ENCODE measurements at places on chromosomes 16 and 17.
A peak's percentile ranks its signal among the peaks of the same experiment; 100 is the strongest.

DNA sequence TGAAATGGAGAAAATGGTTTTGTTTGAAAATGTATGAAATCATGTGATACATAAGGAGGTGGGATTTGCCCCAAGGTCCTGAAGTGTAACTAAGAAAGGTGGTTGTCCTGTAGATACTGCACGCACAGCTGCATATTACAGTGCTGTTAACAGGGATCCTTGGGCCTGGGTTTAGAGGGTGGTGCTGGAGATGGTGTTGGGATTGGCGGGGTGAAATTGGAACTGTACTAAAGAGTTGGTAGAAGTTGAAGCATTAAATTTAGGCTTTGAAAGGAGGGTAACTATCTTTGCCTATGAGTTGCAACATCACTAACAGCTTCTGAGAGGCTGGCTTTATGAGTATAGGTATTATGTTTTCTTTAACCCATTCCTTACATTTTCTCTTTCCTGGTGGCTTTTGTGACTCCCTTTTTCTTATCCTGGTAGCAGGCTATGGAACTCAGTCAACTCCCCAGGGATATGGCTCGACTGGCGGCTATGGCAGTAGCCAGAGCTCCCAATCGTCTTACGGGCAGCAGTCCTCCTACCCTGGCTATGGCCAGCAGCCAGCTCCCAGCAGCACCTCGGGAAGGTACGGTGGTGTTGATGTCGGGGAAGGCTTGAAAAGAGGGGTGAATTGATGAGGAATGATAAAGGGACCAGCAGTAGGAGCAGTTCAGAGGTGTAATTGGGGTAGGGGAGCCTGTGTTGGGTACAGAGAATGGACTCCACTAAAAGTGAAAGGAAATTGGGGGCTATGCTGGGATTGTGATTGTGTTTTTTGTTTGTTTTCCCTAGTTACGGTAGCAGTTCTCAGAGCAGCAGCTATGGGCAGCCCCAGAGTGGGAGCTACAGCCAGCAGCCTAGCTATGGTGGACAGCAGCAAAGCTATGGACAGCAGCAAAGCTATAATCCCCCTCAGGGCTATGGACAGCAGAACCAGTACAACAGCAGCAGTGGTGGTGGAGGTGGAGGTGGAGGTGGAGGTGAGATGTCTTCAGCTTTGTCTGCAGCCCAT is 3.8 kb downstream of the FUS start:
- no peak for DNase-seq

DNA sequence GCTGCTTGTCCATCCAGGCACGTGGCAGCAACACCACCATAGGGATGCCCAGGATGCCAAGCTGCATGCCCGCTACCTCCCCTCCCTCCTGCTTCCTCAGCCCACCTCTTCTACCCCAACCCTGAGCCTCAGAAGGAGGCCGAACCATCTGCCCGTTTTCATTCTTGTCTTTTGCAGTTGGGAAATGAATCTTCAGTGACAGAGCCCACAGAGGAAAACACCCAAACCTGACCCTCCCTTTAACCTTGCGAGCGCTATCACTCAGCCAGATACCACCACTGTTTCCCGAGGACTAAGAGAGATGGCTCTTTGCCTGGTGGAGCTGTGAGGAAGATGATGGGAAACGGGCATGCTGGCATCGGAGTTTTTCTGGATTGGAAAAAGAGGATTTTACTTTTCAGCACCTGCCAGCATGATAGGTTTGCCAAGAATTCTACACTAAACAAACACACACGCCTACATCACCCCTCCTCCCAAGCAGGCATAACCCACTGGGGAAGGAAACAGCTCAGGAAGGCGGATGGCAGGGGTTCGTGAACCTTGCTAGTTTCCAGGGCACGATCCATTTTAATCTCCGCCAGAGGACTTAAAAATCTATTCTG is 457.4 kb downstream of the SLC39A11 start:
- no peak for DNase-seq

DNA sequence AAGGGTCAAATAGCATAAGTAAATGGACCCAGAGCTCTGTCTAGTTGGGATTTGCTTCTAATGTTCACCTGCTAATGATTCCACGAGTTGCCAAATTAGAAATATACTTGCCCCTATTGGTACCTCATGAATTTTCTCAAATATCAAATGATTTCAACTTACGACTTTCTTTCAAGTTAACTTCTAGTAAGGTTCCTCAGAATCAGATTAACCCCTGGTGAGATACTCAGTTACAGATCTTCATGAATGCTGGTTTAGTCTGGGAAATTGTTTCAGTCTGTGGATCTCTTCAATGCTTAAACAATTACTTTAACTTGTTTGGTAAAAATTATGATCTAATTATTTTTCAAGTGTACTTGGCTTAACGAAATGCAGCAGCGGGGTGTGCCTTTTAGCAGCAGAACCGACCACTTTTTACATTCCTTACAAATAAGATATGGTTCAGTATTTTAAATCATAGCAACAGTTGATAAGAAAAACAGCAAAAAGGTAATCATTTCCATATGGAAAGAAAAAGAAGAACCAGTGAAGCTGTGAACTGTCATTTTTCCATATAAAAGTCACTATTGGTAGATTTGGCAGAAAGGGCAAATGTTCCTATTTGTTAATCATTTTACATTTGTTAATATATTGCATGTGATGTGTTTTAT is 34.5 kb downstream of the TUBD1 start:
- DNase-seq, result no peak

- no peak for DNase-seq
Measured at GRCh38 chr17:64580384-64581315, 73.9 kb downstream of the CEP95 start.

- peak; percentile 69 for DNase-seq
Measured at GRCh38 chr17:74545843-74546230, at the start of gene CD300C. Gene CD300C, minus strand, starts transcription at chr17:74546115. Its CDS starts 333 bp downstream, at chr17:74545782.

DNA sequence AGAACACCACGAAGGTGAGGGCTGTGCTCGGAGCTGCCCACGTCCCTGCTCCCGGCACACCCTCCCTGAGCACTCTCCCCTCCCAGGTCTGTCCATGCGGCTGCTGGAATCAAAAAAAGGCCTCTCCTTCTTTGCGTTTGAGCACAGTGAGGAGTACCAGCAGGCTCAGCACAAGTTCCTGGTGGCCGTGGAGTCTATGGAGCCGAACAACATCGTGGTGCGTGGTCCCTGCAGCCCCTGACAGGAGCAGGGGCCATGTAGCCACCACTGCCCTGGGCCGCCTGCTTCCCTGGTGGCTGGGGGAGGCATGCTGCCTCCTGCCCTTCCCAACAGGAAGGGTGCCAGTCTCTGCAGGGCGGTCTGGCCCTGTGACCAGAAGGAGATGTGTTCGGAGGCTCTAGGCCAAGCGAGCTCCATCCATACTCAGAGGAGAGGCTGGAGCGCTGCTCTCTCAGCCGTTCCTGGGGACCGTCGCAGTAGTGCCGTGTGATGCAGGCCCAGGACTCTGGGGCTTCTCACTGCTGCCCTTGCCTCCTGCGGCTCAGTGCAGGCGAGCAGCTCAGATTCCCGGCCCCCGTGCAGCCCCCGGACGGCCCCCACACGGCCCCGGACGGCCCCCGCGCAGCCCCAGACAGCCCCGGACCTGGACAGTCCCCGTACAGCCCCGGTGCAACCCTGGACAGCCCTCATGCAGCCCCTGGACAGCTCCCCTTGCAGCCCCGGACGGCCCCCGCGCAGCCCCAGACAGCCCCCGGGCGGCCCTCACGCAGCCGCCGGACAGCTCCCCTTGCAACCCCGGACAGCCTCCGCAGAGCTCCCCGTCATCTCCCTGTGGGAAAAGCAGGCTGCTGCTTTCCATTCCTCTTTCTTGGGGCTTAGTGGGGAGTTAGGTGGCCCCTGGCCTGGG is 20.5 kb downstream of the TCF25 start:
- no peak for DNase-seq

DNA sequence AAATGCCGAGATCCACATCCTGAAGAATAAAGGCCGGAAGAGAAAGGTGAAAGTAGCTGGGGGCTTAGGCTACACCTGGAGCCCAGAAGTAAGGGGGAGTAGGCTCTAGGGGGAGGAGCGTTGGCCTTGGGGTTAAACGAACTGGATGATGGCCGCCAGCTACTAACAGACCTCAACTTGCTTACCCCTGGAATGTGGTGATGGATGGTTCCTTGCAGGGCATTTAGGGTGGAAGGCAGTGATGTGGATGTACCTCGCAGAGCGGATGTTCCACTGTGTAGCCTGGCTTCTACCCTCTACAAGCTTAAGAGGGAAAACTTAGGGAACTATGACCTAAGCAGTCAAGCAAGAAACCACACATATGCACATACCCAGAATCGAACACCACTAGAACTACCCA is 2.3 kb upstream of the MAZ start:
- DNase-seq, result no peak

- DNase-seq, result no peak
Measured at GRCh38 chr17:55734128-55734781, 11.6 kb upstream of the TMEM100 start.

GRCh38 chr17:51618476-51618875 is 358.1 kb downstream of the UTP18 start:
- no peak for DNase-seq

GRCh38 chr17:69516225-69516624 is 101.7 kb downstream of the MAP2K6 start:
- DNase-seq, result no peak

DNA sequence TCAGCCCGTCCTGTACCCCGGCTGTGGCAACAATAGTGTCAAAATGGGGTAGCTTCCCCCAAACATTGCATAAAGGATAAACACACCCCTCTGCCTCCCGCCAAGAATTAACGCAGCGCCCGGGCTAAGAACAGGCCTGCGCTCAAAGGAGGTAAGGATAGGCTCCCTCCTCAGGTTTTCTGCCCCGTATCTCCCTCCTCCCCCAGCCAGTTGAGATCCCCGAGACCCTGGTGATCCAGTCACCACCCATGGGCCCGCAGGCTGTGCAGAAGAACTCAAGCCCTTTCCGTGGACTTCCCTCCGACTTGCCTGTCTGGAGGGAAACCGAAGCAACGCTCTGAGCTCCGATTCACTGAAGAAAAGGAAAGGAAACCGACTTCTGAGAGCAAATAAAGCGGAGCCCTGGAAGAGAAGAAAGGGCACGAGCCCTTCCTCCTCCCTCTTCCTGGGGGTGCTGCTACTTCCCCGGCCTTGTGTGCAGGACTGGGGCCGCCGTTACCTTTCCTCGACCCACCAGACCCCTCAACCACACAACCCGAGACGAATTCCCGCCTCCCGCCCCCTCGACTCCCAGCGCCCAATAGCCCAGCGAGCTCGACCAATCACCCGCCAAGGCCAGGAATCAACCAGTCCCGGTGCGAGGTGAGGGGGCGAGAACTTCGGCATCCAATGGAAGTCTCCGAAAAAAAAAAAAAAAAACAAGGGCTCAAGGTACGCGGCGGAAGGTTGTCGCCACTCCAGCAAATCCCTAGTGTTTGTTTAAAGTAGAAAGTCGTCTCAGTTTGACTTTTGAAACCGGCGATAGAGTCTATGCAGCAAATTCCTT is at the start of gene BRIP1:
Gene BRIP1, minus strand, starts transcription at position 554 of the 826 bp plus-strand sequence. CDS start 1,989 bp downstream, outside the sequence.
- DNase-seq, result peak; percentile 96

DNA sequence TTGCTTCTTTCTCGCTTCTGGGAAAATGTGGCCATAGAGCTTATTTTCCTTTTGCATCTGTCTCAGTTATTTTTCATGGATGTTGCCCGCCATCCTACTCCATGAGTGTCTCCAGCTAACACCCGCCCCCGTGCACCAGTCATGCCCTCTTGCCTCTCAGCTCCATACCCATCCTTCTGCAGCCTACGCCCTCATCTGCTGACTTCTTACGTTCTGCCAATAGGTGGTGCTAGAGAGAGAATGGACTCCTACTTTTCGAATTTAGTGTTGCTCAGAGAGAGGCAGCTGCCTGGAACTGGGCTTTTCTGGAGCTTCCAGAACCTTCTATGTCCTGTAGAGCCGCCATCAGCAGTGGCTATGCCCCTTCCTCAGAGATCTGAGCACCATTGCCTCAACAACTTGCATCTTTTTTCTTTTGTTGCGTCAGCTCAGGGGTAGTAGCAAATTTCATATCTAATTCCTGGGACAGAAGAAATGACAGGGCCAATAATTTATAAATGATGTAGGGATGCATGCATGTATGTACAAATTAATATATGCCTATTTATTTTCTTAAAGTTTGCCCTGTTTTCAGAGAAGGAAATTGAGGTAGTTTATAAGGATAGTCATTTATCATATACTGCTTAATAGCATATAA is 119.7 kb upstream of the MYOCD start:
- DNase-seq, result no peak

DNA sequence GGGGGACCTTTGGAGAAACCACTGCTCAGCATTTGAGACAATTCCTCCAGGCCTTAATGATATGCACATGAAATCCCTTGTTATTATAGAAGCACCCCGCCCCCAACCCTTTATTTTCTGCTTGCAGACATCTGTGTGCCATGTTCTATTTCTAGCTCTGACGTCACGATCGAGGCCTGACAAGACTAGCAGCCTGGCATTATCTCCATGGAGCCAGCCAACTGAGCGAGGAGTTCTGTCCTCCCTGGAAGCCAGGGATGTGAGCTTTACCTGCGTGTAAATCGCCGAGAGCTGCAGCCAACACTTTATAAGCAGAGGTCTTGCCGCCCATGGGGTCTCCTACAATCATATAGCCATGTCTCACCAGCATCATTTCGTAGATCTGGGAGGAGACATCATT is 116.9 kb downstream of the DNAH3 start:
- no peak for DNase-seq

GRCh38 chr17:79632432-79632735 is 21.5 kb upstream of the RBFOX3 start:
- peak; percentile 19 for DNase-seq

- DNase-seq, result no peak
Measured at GRCh38 chr16:64094992-64095634, 1026.8 kb downstream of the CDH11 start.

DNA sequence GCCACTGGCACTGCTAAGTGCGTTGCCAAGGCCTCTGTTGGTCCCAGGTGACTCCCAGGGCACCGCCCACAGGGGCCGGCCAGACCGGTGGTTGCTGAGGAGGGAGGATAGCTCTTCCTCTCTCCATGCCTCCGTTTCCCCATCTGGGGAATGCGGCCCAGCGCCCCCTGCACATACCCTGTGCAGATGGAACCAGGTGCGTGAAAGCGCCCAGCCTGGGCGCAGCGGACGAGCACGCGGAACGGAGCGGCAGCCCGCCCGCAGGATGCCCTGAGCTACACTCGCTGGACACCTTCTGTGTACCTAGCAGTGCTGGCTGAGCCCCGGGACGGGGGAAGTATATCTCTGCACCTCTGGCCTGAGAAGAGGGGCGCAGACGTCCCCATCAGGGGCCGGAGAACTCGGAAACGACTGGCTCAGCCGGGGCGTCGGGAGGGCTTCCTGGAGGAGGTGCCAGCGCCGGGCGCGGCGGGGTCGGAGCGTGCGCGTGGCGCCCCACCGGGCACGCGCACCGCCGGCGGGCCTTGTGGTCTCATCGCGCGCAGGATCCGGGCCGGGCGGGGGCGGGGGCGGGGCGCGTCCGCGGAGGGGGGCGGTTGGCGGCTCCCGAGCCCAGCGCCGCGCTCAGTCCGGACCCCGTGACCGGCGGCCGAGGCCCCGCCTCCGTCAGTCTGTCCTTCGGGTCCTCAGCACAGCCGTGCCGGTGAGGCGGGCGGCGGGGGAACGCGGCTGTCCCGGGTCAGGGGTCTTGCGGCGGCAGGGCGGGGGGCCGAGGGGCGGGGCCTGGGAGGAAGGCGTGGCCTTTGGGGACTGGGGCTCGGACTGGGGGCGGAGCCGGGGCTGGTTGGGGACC is at the start of the genes CCDC78 and HAGHL:
Gene CCDC78, minus strand, starts transcription at position 6 of the 853 bp plus-strand sequence. CDS start 76 bp downstream, outside the sequence.
Gene HAGHL, plus strand, starts transcription at position 669 of the 853 bp plus-strand sequence. CDS start 404 bp downstream, outside the sequence.
- peak; percentile 78 for DNase-seq

All from activated CD8-positive, alpha-beta memory T cell treated with anti-CD3 and anti-CD28 coated beads, Interleukin-2, amount 10 ng/mL, durations not matched to agents 7 days and 5 days (primary cell).